AG09309 (cell line): ENCODE measurements at places on chromosomes 2 and 18.

GRCh38 chr2:204655101-204655500 is 109.8 kb downstream of the PARD3B start:
- DNase-seq, result peak; percentile 74

GRCh38 chr2:17754773-17755425 is 961 bp downstream of the GEN1 start:
- no peak for DNase-seq

DNA sequence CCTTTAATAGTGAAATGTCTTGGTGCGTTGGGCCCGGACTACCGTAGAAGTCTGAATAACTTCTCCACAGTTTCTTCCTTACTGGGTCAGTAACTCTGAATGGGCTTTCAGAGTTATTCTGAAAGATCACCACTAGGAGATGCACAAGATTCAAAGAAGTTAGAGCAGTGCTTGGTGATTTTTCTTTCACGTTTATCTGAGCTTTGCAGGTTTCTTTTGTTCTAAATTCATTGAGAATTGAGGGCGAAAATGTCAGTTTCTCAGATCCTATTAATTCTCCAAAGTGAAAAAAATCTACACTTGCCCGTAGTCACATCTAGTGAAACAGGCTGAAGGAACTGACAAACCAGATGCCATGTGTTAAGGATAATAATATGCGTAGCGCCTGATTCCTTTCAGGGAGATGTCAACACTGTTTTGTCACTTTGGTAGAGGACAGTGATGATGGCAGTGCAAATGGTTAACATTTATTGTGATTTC is 70.1 kb downstream of the QPCT start:
- DNase-seq, result peak; percentile 54

DNA sequence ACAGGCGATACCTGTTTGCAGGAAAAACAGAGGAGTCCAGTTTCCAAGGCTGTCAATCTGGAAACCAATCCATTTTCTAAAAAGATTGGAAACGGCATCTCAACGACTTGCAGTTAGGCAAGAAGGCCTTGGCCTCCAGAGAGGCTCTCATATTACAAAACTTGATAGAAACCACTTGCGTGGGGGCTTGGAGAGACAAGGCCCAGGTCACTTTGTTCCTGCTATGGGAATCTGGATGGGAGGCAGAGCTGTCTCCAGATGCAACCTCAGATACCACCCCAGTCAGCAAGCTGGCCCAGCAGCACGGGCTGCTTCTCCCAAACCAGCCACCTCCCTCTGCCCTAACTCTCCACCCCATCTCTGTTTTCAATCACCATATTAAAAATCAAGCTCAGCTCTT is 298.8 kb downstream of the TNS1 start:
- no peak for DNase-seq

DNA sequence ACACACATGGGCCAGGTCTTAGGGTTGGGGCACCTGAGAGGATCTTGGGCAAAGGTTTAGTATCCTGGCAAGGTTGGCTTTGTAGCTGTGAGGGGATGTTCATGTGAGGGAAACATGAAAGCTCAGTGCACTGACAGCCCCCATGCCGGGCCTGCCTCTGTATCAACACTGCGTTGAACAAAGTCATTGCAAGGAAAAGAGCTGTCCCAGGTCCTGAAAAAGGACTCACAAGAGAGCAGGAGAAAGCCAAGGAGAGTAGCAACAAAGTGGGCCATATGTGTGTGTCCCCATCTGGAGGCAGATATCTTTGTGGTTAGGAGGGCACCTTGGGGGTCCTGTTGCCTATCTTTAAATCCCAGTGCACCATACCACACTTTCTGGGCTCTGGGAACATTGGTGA is 237.8 kb upstream of the THSD7B start:
- DNase-seq, result no peak

- DNase-seq, result no peak
Observed at GRCh38 chr2:146623771-146624170, 1221.1 kb upstream of the ACVR2A start.

DNA sequence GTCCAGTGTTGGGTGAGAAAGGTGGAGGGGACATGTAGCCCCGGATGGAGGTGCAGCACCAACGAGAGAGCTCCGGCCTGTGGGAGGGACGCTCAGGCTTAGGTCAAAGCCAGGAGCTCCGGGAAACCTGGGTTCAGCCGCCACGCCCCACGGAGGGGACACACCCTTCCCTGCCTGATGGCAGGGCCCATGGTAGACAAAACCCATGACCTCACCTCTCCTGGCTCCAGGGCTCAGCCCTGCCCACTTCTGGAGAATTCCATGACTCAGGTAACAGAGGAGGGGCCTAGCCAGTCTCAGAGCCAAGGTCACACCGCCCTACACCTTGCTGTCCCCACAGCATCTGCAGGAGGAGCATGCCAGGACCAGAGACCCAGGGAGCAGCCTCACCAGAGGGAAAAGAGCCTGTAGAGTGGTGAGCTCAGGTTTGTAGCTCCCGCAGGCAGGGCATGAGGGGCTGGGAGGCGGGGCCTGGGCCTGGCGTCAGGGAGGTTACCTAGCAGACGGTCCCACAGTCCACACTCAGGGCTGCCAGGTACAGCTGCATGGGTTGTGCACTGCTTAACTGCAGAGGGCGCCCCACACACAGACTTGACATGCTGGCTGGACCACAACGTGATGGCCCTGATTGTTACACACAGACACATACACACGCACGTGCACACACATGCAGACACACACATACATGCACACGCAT is 70.8 kb upstream of the SMAD7 start:
- DNase-seq, result no peak

GRCh38 chr18:51241226-51241625 is 43.7 kb upstream of the MEX3C start:
- DNase-seq, result no peak

GRCh38 chr2:69166812-69167468 is 154.0 kb downstream of the ANTXR1 start:
- DNase-seq, result no peak

GRCh38 chr2:239809391-239809790 is 215.8 kb downstream of the NDUFA10 start:
- DNase-seq, result no peak

- no peak for DNase-seq
Observed at GRCh38 chr2:200041639-200042038, 86.3 kb downstream of the MAIP1 start.

DNA sequence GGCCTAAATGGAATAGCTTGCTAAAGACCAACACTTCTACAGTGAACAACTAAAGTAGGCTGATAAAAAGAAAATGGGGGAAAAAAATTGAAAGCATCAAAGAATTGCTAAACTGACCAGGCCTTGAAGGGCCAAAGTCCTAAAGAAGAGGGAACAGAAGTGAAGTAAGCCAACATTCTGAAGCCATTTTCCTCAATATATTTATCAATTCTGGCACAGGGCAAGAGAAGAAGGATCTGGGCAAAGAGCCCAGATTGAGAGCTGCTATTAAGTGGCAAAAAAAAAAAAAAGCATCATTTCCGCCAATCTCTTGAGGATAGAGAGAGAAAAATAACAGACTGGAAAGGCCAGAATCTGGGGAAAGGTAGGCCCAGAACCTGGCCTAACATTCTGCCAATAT is 25.7 kb downstream of the FANCL start:
- DNase-seq, result no peak

- DNase-seq, result no peak
Observed at GRCh38 chr18:50280707-50281294, 522 bp downstream of the MBD1 start.

- DNase-seq, result no peak
Observed at GRCh38 chr2:69582582-69583176, 60.9 kb downstream of the AAK1 start.

DNA sequence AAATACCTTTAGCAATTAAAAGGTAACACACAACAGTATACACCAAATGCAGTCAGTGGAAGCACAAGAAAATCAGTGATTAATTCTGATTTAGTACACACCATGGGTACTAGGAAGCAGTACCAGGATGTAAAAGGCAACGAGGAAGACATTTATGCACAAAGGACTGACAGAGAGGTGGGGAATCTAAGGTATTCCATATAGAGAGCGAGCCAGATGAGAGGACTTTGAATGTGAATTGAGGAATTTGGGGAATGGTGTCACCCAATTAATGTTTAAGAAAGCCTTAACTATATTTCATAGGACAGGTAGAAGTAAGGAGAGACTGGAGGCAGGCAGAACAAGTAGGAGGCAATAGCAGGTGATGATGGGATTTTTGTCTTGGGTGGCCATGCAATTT is 11.7 kb downstream of the CPS1 start:
- DNase-seq, result no peak

DNA sequence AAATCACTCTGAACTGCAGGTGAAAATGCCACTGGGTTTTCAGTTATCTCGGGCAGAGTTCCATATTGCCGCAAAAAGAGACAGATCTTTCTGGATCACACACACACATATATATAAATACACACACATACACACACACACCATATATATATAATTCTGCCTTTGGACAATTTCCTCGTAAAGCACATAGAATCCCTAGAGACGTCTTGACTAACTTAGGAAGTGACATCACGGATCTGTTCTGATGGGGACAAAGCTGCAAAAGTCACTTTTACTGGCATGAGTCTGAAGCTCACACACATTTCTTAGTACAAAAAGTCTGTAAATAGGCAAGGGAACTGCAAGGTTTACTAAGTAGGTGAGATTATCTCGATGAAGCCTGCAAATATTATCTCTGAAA is 28.6 kb upstream of the MBOAT2 start:
- DNase-seq, result no peak

GRCh38 chr2:15693926-15694588 is 102.4 kb downstream of the DDX1 start:
- no peak for DNase-seq

GRCh38 chr2:155218945-155219344 is 520.5 kb downstream of the KCNJ3 start:
- no peak for DNase-seq

DNA sequence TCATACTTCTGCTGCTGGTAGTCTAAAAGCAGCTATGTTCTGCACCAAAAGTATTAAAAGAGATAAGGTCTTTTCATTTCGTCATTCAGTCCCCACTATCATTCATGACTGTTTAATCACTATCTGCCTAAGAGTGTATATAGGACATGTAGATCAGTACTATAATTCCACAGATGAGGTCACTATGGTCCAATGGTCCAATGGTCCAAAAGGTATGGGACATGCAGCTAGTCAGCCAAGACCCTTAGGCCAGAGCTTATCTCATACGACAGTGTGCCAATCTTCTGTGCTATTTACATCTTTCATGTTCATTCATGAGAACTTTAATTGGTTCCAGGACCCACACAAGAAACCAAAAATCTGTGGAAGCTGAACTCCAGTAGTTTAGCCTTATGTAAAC is 42.6 kb upstream of the SDC1 start:
- no peak for DNase-seq

DNA sequence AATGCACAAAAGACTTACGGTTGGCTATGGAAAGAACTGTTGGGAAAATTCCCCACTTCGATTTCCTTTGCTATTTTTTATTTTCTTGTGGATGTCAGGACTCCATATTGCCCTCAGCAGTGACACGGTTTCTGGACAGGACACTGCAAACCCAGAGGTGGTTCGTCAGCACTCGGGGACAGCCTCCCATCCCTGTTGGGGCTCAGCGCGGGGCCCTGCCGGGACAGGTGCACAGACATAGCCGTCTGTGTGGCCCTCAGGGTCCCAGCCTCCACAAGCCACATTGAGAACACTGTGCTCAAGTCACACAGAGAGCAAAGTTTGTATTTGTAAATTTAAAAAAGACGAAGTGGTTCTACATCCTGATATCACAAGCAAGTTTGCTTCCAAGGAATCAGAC is 38.7 kb downstream of the MYT1L start:
- no peak for DNase-seq

DNA sequence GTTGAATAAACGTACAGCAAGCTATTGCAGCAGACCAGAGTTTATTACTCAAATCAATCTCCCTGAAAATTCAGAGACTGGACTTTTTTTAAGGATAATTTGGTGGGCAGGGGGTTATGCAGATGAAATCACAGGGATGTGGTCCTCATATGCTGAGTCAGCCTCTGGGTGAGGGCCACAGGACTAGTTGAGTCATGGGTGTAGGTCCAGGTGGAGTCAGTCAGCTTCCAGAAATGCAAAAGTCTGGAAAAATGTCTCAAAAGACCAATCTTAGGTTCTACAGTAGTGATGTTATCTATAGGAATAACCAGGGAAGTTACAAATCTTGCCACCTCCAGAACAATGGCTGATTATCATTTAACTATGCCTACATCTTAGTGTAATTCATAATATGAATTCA is 51.1 kb downstream of the ARHGEF33 start:
- no peak for DNase-seq

DNA sequence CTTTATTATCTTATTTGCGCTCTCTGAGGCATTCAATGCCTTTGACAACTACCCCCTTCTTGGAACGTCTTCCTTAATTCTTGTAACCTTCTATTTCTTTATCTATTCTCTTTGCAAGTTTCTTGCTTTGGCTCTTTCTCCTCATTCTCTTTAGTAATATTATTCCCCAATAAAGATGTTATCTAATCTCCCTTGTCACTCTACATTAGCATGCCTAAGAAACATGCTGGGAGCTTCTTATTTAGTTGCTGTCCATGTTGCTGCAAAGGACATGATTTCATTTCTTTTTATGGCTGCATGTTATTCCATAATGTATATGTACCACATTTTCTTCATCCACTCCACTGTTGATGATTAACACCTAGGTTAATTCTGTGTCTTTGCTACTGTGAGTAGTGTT is 113.7 kb downstream of the RDH14 start:
- DNase-seq, result no peak

- no peak for DNase-seq
Observed at GRCh38 chr2:118565786-118566540, 281.5 kb downstream of the EN1 start.
